Activated naive CD4-positive, alpha-beta T cell treated with anti-CD3 and anti-CD28 coated beads for 36 hours (primary cell): ENCODE measurements at places on chromosomes 5 and 9.

GRCh38 chr5:94174748-94175411, 433.5 kb upstream of the POU5F2 start:
- DNase-seq = no peak

GRCh38 chr5:159339460-159339859, 9.2 kb upstream of the IL12B start:
- DNase-seq = no peak

DNA sequence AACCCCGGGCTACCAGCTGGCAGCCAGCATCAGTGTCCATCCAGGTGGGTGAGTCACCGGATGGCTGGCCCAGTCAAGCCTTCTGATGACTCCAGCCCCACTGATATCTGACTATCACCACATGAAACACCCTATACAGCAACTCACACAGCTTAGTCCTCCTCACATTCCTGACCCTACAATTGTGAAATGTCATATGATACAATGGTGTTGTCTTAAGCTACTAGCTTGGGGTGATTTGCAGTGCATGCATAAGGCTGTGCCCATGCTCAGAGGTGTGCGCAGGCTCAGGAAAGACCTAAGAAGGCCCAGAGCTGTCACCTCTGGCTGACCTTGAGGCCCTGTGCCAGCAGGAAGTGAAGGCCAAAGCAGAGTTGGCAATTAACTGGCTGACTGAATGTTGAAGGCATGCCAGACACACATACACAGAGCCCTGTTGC, 21.5 kb upstream of the SEMA4D start:
- no peak for DNase-seq

DNA sequence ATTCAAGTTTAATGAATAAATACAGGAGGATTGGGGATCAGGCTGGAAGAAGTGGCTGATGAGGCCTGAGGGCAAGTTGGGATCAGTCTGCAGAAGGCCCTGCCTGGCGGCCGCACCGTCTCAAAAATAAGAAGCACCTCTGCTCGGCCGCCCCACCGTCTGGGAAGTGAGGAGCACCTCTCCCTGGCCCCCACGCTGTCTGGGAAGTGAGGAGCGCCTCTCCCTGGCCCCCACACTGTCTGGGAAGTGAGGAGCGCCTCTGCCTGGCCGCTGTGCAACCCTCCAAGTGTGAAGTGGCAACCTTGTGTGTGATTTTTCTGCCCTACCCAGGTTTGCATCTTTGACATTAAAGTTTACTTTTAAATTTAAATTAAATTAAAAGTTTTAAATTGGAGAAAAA, 35.4 kb downstream of the POLR1E start:
- no peak for DNase-seq

DNA sequence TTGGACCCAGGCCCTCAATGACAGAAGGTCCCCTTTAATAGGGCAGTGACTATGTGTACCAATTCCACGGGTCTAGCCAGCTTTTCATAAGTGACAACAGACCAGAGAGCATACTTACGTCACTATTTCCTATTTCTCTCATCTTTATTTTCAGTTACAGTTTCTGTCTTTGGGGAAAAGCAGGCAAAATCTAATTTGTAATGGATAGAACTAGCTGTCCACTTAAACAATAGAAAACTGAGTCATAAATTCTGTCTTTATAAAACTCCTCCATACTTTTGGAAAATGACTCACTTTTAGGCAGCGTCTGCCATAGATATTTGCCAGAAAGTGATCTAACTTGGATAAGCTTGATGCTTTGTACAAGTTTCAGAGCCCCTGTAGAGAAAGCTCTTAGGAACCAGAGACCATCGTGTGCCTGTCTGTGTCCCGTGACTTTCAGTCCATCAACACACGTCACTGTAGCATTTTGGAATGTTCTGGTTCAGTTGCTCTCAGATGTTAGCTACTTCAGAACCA, 101.9 kb downstream of the F2RL2 start:
- DNase-seq = no peak
